Gastroesophageal sphincter (tissue), 4 donors: ENCODE measurements at places on chromosomes 7 and 10. TPM values are rescaled to one million over a fixed set of nuclear protein-coding genes. Genes with fewer than 3 reads are reported as not detected.

VIPR2 gene
- 52.5 TPM for total RNA-seq

AOC1 gene
- total RNA-seq, result not detected

CYP3A7 gene
- not detected for total RNA-seq

ZNF3 gene
- total RNA-seq, result 20.9 TPM

DNA sequence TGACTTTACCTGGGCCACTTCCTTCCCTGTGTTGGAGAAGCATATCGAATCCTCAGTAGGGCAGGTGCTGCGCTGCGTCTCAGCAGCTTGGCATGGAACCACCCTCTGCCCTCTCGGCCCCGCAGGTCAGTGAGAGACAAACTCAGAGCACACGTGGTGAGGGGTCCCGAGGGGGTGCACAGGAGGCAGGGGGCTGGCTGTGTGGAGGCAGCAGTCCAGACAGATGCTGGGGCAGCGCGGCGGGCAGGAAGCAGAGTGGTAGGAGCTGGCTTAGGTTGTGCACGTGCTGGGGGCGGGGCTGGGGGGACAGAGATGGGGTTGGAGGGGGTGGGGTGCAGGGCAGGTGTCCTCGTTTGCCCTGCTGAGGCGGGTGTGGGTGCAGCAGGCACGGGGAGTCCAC, 33.1 kb downstream of the NUB1 start:
- no peak for ATAC-seq

DNA sequence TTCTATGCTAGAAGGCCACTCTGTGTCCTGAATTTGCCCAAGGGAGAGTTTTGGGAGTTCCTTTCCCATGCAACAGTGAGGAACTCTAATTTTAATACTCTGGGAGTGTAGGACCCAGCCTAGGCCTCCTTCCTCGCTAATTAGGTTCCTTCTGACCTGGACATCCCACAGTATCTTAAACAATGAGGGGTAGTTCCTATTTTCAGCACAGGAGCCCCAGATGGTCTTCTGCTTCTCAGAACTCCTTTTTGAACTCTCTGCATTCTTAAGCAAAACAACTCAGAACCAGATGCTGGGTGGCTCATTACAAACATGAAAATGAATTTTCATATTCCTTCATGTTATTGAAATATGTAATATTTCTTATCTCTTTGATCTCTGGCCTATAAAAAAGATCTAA, 116.9 kb downstream of the LRMDA start:
- ATAC-seq, result no peak

DNA sequence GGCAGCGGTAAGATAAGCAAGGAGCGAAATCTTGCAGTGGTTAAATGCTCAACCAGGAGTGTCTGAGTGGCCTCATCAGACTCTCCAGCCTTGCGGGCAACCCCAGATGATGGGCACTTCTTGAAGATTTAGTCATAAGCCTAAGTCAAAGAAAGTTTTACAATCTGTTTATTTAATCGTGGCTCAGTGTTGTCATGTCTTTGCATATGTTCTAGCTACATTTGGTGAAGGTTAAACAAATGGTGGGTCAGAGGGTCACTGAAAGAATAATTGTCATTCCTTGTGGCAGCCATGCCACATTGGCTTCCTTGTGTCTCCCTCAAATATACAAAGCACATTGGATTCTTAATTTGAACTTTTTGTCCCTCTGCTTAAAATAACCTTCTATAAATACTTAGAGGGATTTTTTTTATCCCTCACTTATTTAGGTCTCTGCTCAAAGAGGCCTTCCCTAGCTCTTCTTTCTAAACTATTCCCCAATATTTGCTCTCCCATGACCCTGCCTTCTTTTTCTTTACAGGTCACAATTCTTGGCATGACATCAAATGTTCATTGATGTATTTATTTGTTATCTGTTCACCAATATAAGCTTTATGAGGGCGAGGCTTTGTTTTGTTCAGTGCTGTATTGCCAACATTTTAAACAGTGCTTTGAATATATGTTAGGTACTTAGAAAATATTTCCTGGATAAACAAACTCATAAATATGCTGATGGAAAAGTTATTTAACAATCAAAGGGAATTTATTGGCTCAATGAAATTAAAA, 68.7 kb downstream of the NEUROD6 start:
- no peak for ATAC-seq

DNA sequence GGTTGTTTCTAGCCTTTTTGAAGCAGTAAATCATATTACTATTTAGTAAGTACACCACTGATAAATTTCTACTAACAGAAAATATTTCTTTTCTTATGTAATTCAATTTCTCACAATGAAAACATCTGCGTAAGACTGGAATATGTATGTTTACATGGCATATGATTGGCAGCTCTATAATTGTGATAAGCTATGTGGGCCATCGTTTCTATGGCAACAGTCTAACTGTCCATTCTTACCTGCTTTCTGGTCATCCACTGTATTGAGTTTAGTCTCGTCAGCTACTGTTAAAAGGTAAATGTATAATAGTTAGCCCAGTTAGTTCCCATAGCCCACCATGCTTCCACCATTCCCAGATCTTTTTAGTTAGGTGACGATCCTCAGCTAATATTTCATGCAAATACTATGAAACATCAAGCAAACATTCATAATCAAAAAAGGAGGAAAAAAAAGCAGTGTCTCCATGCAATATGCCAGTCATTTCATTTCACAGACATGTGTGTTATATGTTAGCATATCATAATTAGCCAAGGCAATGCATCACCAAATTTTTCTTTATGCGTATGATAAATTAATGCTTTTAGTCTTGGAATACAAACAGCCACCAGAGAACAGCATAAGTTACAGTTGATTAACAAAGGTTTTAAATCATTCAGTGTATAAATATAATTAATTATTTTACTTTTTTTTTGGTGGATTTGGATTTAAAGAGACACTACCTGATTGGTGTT, 479.0 kb downstream of the PARD3 start:
- ATAC-seq, result no peak

DNA sequence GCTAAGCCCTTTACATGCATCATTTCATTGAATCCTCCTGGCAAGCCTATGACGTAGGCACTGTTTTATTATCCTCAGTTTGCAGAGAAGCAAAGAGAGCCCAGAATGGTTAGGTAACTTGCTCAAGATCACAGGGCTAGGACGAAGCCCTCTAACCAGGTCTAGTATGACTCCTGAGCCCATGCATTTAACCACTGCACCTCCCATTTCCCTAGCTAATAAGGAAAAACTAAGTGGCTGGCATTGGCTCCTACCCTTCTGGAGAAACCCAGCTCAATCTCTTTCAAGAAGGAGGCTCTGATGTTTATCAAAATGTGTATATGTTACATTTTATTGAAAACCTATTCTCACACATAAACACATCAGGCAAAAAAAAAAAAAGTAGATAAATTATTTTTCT, 19.8 kb downstream of the MYOF start:
- ATAC-seq, result no peak

DNA sequence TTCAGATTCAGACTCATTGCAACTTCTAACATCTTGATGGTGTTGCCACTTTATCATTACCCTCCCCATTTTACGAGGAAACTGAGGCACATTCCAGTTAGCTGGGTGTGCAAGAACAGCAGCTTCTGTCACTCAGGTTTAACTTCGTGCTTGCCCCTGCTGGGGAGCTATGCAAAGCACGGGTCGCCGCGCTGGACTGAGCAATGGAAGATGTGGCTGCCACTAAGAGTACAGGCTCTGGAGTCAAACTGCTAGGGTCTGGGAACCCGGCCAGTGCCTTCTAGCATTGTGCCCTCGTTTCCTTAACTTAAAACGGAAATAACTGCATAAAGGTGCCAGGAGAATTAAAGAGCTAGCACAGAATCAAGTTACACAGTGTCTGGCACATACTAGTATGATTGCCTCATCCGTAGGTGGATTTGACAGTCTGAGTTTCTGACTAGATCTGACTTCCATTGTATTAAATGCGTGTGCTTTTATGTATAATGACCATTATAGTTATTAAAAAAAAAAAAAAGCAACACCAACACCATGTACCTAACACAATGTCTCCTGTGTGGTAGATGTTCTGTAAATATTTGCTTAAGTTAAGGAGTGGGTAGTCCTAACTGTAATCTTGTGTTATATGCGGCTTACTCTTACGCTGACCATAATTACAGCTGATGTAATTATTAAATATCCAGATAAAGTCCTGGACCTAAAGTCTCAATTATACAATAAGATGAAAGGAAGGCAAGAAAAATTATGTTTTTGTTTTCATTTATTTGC, 842 bp downstream of the ZNF22 start:
- peak; percentile 37 for ATAC-seq

GRCh38 chr7:113179313-113179712, 61.0 kb upstream of the SMIM30 start:
- no peak for ATAC-seq

DNA sequence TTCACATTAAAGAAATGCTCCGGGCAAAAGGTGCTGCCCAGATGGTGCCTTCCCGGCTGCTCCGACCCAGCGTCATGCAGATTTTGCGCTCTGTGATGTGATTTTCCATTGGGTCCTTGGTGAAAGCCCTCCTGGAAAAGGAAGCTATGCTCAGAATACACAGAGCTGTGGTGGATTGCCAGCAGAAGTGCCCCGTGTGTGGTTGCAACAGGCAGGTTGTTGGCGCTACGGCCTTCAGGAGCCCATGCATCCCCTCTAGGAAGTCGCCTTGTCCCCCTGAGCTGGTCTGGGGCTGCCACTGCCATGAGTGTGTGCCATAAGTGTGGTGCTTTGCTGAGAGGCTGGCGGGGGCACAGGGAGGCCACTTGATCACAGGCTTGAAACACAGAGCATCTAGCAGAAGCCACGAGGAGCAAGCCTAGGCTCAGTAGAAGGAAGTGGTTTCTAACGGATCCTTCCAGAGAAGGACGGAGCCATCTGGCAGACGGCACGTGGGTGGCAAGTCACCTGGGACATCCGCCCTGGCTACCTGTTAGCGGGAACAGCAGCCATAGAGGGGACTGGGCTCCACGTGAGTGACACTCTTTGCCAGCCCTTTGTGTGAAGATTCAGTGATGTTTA, 210.9 kb downstream of the CUX1 start:
- ATAC-seq, result no peak

- ATAC-seq, result no peak
Observed at GRCh38 chr10:5757766-5758517, 55.3 kb downstream of the GDI2 start.

DNA sequence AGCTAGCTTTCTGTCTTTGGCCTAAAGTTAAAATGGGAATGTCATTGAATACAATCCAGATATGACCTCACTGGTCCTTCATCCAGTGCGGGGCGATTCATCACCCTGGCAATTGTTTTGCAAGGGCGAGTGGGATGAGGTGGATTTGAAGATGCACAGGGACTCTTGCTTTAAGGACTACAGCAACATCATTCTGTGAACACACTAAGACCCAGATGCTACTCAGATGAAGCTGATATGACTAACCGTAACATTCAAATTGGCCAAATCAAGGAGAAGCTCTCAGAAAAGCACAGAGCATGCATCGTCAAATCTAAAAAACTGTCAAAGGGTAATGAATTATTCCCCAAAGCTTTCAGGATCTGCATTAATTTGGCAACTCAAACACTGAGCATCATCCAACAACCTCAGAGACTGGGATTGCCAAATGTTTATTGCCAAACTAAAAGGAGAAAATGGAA, 12.8 kb downstream of the CPA1 start:
- ATAC-seq, result peak; percentile 81

DNA sequence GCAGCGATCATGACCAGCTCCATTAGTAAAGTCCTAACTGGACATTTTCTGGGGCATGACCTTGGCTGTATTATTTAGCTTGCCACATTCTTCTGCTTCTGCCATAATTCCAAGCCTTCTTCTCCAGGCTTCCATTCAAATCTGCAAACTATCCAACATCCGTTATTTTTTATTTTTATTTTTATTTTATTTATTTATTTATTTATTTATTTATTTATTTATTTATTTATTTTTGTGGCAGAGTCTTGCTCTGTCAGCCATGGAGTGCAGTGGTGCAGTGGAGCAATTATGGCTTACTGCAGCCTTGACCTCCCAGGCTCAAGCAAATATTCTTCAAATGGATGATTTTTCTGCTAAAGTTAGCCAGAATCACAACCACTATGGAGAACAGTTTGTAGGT, 187.2 kb upstream of the CDK1 start:
- ATAC-seq, result no peak

DNA sequence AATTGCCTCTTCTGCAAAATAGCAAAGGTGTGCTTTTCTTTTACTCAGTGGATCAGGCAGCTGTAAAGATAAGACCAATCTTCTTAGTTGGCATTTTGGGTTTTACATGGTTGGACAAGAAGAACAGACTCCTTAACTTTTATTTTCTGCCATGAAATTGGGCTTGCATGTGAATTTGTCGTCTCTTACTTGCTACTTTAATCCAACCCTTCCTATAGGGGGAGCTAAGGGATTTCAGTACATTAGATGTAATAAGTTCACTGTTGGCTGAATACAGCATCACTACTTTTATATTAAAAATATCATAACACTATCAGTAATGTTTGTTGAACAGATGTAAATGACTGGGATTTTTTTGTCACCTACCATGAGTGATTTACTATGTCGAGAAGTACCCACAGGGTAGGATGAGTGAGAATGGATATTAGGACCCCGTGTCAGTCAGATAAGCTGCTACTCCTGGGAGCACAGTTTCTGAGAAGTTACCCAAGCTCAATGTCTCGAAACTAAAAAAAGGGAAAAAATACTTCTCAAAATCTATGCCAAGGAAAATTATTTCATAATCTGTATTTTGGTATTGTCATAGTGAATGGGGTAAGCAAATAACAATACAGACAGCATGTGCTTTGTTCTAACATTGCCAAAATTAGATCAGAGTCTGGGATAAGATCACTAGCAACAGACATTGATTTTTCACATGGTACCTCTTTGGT, 127.4 kb upstream of the AGR3 start:
- ATAC-seq, result peak; percentile 60

GRCh38 chr10:117610321-117610720, 67.8 kb downstream of the EMX2 start:
- ATAC-seq, result no peak

DNA sequence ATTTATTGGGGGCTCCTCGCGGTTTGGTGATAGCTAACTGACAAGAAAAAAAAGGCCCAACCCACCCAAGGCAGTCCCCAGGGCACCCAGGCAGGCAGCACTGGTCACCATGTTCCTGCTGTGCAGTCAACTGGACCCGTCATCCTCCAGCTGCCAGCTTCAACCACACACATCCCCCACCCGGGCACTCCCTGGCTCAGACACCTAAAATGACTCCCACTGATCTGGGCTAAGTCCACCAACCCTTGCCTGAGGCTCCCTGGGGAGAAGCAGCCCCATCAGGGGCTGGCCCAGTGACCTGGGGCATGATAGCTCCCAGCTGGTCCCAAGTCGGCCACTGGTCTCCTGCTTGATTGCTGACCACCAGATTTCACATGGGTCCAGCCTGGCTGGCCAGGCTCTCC, 161.8 kb downstream of the NRF1 start:
- ATAC-seq, result no peak

- no peak for ATAC-seq
Observed at GRCh38 chr7:15709978-15710377, 23.5 kb upstream of the MEOX2 start.
